ENCODE measurements at places on chromosomes 13 and 19.
A peak's percentile ranks its signal among the peaks of the same experiment; 100 is the strongest.

DNA sequence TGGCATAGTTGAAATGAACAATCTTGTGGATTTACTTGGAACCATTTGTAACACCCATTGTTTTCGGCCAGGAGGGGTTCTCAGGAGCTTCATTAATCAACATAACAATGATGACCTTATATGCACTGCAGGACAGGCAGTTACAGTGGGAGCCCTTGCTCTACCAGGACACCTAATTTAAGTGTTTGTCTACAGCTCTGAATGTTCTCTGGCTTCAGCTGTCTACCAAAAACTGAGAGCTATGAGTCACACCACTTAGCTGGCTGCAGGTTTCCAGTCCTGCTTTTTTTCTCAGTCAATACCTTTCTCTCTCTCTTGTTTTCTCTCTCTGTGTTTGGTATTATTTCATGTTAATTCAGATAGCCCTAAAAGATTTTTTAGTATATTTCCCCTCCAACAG is 105.4 kb upstream of the MBNL2 start:
- DNase-seq: no peak

DNA sequence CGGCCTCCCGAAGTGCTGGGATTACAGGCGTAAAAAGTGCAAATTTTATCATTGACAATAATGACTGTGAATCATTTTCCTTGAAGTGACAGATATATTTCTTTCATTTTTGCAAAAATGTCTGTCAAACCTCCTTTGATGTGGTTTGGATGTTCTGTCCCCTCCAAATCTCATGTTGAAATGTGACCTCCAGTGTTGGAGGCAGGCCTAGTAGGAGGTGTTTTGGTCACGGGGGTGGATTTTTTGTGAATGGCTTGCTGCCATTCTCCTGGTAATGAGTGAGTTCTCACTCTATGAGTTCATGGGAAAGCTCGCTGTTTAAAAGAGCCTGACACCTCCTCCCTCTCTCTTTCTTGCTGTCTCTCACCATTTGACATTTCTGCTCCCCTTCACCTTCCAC is 5.5 kb upstream of the SLC1A6 start:
- no peak for DNase-seq

- DNase-seq: no peak
Observed at GRCh38 chr19:13461536-13461935, 44.7 kb downstream of the CACNA1A start.

DNA sequence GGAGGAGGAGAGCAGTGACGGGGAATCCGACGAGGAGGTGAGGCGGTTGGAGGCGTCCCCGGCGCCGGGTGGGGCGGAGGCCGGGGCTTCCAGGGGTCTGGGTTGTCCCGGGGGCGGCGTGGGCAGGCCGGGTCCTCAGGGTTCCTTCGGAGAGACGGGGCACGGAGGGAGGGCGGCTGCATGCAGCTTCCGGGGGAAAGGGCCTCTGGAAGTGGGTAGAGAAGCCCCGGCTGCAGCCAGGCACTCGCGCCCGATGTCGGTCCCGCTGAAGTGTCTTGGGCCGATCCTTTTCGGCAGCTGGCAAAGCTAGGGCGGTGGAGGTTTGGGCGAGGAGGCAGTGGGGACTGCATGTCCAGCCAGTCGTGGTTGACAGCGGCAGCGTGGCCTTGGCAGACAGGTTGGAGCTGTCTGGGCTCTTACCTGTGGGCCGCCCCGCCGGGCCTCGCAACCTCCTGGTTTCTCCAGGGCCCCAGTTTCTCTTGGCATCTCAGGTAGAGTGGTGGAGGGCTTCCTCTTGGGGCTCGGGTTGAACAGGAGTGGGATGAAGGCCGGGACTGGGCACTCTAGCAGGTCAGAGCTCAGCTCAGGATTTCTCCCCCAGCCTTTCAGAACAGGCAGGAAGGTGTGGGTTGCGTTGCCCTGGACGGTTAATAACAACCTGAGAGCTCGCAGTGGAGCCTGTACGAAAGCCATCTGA is 690 bp downstream of the KMT2B start:
- DNase-seq: no peak

GRCh38 chr13:110377178-110377825 is 70.2 kb downstream of the COL4A2 start:
- no peak for DNase-seq

DNA sequence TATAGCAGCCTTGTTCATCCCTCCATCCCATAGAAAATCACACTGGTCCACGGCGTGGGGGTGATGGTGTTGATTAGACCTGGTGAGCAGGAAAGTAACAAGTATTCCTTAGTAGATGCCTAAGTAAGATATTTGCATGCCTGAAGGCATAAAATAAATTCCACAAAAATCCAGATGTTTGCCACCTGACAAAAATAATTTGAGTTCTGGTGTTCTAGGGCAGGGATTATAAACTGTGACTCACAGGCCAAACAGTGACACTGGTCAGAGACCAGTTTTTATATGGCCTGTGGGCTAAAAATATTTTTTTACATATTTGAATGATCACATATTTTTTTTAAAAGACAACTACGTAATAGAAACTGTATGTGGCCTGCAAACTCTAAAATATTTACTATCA is 310.7 kb downstream of the RFC3 start:
- no peak for DNase-seq

DNA sequence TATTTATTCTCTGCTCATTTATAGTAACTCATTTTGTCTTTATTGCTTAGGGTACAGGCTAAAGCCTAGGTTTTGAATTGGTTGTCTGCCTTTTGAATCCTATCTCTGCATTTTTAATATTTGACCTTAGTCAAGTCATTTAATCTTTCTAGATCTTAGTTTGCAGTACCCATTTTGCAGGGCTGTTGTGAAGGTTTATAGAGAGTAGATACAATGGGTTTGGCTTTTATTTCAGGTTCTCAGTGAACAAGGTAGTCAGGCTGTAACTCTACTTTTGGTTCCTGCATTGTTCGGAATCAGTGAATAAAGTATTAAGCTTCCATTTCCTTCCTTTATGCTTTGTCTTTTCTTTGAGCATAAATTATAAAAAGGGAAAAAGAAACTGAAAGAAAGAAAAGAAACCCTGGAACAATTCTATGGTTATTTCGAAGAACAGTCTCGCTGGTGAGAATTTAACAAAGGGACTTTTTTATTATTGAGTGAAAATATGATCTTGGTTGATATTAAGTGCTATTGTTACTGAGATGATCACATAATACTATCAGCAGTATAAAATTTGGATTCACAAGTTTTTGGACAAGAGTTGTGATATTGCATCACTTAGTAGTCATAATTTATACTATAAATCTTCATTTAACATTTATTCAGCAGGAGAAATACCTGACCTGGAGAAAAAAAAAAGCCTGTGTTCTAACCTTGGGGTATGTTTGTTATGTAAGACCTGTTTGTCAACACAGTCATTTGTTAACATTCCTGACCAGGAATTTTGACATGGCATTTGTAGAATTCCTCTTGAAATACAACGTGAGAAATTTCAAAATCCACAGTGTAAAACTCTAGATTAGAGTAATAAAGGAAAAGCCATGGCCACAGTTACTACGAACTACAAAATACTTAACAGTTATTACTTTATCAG is 91.3 kb downstream of the ZMYM2 start:
- no peak for DNase-seq

- no peak for DNase-seq
Observed at GRCh38 chr19:15304140-15304705, 28.1 kb downstream of the BRD4 start.

DNA sequence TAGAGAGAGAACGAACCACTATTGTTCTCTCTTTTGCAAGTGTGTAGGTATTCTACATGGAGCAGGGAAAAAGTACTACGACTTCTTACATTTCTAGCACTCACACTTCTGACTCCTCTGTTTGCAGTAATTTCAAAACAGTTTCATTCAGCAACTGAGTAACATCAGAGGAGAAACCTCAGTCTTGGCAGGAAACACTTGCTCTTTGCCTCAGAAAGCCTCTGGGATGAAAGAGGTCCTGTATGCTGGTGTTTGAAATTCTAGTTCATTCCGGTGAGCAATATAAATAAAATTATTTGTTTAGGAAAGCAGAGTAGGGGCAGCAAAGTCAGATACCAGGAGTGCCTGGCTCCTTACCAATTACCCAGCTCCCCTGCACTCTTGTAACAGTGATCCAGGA is 595.5 kb downstream of the TBC1D4 start:
- no peak for DNase-seq

DNA sequence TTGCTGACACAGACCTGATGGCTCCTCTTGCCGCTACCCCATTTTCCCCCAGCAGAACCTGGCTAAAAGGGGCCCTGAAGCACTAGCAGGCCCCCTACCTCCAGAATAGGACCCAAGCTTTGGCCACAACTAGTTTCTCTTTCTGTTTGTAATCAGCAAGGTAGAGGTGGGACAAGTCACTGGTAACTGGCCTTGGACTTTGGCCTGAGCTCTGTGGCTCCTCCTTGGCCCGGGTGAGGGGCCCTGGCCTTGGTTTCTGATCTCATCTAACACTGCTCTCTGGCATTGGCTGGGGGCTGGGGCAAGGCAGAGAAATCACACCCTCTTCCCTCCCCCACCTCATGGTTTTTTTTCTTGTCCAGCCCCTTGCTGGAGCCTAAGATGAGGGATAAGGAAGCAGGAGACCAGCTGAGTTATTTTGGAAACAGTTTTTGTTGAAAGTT is 2.1 kb downstream of the CALM3 start:
- no peak for DNase-seq

DNA sequence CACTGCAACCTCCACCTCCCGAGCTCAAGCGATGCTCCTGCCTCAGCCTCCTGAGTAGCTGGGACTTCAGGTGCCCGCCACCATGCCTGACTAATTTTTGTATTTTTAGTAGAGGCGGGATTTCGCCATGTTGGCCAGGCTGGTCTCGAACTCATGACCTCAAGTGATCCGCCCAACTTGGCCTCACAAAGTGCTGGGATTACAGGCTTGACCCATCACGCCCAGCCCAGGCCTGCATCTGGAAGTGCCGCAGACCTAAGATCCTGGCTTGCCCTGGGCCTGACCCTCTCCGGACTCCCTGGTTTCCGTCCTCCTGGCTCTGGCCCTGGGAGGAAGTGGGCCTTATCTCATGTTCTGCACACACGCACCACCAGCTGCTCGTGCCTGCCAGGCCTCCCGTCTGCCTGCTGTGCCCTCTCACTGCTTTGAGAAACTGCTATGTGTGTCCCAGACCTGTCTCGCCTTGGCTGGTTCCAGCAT is 4.7 kb upstream of the PTGIR start:
- peak; percentile 69 for DNase-seq

GRCh38 chr13:41505209-41505835 is 48.0 kb downstream of the RGCC start:
- no peak for DNase-seq

DNA sequence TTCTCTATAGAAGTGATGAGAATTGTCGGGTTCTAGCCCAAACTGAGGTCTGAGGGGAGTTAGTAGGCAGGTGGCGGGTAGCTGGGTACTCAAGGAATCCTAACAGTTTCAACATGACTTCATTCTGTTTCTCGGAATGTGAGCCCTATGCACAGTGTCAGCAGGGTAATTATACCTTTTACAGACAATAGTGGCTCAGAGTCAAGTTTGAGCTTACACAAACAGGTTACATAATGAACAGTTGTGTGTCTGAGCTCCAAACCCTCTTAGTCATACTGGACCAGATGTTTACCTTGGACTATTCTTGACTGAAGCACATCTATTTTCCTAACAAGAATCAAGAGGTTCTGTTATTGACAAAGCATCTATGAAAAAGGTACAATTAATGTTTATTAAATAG is 1066.7 kb upstream of the PCDH20 start:
- DNase-seq: no peak

DNA sequence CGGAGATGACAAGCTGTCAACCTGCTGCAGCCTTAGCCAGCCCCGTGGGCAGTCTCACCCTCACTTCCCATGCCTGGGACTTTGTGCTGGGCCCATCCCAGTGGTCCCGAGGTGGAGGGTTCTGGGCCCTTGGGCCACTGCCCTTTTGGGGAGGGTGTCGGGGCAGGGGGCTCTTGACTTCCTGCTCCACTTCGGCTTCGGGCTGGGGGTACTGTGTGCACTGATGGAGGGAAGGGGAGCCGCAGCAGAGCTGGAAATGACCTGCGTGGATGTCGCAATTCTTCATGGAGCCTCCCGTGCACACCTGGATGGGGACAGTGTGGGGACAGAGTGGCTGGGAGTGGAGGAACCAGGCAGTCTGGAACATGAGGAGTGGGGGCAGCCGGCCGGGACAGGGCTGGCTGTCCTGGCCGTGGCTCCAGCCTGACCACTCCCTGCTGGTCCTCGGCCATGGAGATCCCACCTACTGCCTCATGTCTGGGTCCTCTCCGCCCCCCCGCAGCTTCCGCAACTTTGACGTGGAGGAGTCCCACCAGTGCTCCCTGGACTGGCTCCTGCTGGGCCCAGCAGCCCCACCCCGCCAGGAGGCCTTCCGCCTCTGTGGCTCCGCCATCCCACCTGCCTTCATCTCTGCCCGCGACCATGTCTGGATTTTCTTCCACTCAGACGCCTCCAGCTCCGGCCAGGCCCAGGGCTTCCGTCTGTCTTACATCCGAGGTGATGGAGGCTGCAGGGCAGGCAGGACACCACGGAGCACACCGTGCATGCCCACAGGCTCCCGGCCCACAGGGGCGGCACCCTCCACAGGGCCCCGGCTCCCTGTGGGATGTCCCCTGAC is 10.2 kb downstream of the LRP3 start:
- DNase-seq: no peak

DNA sequence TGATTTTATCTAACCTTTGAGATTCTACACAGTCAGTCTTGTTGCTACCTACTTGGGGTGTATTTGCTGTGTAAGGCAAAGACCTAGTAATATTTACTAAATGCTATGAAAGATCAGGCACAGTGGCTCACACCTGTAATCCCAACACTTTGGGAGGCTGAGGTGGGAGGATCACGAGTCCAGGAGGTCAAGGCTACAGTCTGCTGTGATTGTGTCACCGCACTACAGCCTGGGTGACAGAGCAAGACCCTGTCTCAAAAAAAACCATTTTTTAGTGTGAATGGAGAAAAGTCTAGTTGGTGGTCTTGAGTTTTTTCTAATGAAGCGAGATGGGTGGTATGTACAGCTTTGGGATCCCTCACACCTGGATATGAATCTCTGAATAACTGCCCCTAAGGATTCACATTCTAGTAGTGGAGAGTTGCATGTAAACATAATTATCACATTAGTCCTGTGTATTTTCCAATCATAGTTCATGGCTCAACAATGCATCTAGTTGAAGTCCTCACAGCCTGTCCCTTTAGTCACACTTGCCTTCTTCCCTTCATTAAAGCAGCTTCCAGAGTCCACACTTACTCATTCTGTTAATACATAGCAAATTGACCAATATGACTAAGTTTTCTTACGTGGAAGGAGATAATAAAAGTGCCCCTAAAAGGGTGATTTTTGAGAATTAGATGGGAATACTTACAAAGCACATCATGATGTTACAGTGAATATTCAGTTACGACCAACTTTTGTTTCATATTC is 7.5 kb downstream of the RPL21 start:
- DNase-seq: no peak

- no peak for DNase-seq
Observed at GRCh38 chr13:107066355-107066754, 498.4 kb upstream of the ARGLU1 start.

DNA sequence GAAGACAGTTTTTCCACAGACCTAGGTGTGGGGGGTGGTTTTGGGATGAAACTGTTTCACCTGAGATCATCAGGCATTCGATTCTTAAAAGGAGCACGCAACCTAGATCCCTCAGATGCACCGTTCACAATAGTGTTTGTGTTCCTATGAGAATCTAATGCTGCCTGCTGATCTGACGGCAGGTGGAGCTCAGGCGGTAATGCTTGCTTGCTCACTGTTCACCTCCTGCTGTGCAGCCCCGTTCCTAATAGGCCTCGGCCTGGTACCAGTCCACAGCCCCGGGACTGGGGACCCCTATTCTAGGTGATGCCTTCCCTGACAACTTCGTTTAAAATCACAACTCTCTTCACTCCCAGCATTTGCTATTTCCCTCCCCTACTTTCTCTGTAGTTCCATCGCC is 149.6 kb downstream of the IER2 start:
- DNase-seq: no peak

- no peak for DNase-seq
Observed at GRCh38 chr19:56504581-56504980, 3.1 kb upstream of the ZNF471 start.

Measured in GF-D8 (cell line).